ENCODE measurements at places on chromosomes 12 and 14. TPM values are rescaled to one million over a fixed set of nuclear protein-coding genes. Genes with fewer than 3 reads are reported as not detected.

IL22 gene
- total RNA-seq: not detected

DNA sequence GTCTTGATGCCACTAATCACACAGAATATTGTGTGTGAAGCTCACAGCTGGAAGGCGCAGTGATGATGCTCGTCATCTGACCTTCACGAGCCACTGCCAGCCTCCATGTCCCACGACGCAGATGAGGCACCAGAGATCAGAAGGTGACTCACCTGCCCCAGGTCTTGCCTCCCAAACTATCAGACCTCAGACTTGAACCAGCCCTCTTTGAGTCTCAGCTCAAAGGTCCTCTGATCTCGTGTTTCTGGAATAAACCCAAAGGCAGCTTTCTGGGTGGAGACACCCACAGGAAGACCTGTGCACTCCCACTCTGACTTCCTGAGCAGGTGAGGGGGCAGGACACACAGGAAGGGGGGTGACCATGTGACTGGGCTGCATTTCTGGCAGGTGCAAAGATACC, 19.6 kb upstream of the CHGA start:
- DNase-seq: no peak

GRCh38 chr12:11762723-11763326, 113.4 kb downstream of the ETV6 start:
- DNase-seq: no peak

MANSC4 gene
- total RNA-seq: not detected

ARHGEF25 gene
- 11.5 TPM for total RNA-seq

GRCh38 chr14:96267916-96268315, 11.9 kb downstream of the BDKRB1 start:
- no peak for DNase-seq

Measured in RPMI7951 (cell line).